NCI-H524 treated with DMSO at 0.1 percent for 48 hours (cell line): ENCODE measurements at places on chromosomes 12 and 14.

DNA sequence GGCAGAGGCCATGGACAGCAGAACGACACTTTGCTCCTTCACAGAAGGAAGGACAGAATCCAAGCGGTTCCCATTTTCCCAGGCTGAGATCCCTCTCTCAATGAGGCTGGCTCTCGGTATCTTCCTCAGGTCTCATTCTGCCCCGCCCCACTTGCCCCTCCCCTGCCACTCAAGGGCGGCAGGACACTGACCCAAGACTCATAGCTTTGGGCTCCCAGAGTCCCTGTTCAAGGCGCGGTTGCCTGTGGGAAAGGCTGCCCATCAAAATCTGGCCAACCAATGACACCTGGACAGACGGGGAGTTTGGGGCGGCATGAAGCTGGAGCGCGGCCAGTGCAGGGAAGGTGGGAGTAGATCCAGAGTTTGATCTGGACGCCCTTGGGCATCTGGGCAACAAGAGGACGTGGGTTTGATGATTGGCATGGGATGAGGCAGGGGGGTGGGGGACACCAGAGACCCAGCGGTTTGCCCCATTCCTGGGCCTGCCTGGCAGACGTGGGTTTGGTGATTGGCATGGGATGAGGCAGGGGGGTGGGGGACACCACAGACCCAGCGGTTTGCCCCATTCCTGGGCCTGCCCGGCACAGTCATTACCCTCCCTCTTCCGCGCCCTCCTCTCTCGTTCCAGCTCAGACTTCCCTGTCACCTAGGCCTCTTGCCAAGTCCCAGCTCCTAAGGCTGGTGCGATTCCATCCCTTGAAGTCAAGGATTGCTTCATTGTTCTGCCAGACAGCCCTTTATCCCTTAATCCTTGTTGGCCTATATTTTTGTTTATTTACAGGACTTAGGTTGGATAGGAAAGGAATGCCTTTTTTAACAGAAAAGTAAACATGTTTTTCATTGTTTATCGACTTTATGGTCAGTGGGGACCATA, 92.1 kb downstream of the NINJ2 start:
- no peak for DNase-seq

DNA sequence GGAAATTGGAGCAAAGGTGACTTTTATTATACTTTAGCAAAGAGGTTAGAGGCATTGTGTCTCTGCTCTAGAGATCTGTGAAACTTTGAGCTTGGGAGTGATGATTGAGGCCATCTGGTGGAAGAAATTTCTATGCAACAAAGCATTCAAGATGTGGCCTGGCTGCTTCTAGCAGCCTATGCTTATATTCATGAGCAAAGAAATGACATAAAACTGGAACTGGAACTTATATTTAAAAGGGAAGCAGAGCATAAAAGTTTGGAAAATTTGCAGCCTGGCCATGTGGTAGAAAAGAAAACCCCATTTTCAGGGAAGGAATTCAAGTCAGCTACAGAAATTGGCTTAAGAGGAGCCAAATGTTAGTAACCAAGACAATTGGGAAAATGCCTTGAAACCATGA, 70.4 kb downstream of the SDR9C7 start:
- DNase-seq: no peak

- DNase-seq: peak; percentile 10
Measured at GRCh38 chr12:2813214-2814185, 1.0 kb downstream of the ITFG2 start.

- no peak for DNase-seq
Measured at GRCh38 chr12:68236421-68237059, 10.9 kb upstream of the IL26 start.

DNA sequence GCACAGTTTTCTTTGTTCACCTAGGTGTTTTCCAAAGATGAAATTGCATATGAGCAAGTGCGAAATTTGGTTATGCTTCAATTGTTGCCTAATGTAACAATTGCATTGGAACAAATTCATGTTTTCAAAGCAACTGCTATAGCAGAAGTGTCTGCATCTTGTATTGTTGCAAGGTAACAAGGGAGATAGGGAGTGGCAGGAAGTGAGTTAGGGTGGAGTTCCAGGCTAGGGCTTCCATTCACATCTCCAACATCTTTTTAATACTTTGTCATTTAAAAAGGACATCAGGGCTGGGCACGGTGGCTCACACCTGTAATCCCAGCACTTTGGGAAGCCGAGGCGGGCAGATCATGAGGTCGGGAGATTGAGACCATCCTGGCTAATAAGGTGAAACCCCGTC, 312.3 kb upstream of the E2F7 start:
- no peak for DNase-seq

- no peak for DNase-seq
Measured at GRCh38 chr14:93337143-93337753, 4.4 kb upstream of the BTBD7 start.

DNA sequence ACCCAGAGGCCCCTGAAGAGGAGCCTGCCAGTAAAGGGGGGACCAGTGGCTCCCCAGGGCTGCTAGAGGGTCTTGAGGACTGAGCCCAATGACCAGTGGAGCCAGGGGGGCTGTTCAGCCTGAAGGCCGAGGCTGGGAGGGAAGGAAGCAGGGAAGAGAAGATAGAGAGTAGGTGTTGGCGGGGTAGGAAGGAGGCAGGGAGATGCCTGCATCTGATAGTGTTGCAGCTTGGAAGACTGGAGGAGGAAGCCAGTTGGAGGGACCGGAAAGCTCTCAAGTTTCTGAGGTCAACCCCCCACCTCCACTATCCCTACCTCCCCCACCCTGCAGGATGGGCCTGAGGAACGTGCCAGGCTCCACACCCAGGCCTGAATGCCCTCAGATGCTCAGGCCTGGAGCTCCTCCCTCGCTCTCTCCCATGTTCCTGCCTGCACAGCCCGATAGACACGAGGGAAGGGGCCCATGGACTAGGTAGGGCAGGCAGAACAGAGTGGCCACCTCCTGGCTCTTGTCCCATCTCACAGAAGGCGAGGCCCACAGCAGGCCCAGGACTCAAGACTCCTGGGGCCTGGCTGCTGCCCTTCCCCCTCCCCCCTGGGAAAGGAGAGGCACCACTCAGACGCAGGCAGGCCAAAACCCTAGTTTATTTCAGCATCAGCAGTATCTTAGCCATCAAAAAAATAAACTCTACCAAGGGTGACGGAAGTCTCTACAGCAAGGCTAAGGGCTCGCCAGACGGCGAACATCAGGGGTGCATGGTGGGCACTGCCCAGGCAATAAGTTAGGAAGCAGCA, 3.4 kb downstream of the CKB start:
- no peak for DNase-seq

GRCh38 chr14:28671425-28671824, 95.2 kb upstream of the FOXG1 start:
- no peak for DNase-seq

- DNase-seq: no peak
Measured at GRCh38 chr12:115636546-115636945, 640.9 kb downstream of the MED13L start.

DNA sequence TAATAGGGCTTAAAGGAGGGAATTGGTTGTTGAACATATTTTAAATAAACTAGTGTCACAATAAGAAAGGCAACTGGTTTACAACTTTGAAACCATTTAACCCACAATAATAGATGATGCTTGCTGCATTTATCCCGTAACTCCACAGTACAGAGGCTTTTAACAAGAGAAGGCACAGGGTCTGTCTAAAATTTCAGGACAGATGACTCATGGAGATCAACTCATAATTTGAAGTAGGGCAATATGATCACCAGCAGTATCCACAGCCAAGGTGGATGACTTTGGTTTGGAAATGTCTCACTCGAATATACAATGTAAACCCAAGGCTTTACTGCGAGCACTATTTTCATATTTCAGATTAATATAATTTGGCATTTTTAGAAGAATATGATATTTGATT, 340.2 kb downstream of the LRIG3 start:
- DNase-seq: no peak

DNA sequence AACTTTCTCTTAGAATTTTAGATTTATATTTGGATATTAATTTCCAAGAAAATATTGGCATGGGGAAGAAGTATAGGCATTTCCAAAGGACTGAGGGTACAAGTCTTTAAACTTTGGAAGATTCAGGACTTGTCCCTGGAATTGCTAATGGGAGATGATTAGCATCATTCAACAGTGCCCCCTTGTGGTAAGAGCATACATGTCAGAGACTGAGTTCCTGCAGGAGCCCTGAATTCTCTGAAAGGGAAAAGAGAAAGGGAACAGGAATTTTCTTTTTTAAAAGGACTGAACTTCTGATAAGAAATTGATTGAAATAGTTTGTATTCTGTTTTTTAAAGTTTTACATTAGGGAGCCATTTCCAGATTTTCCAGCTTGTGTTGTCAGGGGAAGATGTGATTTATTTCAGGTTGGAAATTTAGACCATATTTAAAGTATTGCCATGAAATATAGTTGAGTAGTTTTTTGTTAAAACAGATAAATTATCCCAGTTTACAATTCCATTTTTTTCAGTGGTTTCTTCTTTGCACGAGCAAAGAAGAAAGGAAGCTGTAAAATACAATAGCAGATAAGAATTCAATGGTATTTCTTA, 44.0 kb upstream of the REP15 start:
- peak; percentile 8 for DNase-seq

GRCh38 chr12:57276935-57277563, 26.1 kb upstream of the STAC3 start:
- no peak for DNase-seq

- DNase-seq: no peak
Measured at GRCh38 chr12:79085106-79085682, 220.6 kb downstream of the SYT1 start.

GRCh38 chr12:124979568-124979967, 9.4 kb downstream of the DHX37 start:
- DNase-seq: no peak

DNA sequence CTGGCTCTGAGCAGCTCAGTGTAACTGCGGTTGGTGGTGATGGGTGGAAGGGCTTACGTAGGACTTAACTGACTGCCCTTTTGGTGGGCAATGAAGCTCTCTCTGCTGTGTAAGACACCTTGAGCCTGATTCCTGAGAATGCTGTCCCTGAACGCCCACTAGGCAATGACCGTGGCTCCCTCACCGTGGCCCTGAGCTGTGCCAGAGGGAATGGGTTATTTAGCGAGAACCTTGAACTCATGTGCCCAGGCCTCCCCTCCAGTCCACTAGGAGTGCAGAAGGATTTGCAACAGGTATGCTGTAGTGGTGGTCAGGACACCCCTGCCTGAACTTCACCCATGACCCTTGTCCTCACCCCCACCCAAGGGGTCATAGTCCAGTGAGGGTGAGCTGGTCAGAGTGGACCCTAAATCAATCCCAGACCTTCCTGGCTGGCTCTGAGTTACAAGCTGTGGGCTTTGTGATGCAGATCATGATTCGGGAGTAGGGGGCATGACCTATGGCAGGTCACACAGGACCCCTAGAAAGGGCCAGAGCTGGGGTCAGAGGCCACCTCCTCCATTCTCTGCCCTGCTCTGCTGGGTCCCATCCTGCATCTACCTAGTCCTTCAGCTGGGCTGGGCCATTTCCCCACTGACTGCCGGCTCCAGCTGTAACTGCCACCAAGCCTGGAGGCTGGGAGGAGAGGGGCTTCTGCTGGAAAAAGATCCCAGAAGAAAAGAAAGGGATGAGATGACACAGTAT, 14.5 kb upstream of the ANKRD33 start:
- DNase-seq: no peak

- DNase-seq: no peak
Measured at GRCh38 chr12:102955926-102956737, 1.3 kb upstream of the ASCL1 start.
